ENCODE measurements at places on chromosomes 2 and 18. TPM values are rescaled to one million over a fixed set of nuclear protein-coding genes. Genes with fewer than 3 reads are reported as not detected.

GRCh38 chr2:48756289-48756688 is 765 bp upstream of the LHCGR start:
- no peak for DNase-seq

- DNase-seq = no peak
Measured at GRCh38 chr2:148817210-148817708, 57.8 kb upstream of the KIF5C start.

DNA sequence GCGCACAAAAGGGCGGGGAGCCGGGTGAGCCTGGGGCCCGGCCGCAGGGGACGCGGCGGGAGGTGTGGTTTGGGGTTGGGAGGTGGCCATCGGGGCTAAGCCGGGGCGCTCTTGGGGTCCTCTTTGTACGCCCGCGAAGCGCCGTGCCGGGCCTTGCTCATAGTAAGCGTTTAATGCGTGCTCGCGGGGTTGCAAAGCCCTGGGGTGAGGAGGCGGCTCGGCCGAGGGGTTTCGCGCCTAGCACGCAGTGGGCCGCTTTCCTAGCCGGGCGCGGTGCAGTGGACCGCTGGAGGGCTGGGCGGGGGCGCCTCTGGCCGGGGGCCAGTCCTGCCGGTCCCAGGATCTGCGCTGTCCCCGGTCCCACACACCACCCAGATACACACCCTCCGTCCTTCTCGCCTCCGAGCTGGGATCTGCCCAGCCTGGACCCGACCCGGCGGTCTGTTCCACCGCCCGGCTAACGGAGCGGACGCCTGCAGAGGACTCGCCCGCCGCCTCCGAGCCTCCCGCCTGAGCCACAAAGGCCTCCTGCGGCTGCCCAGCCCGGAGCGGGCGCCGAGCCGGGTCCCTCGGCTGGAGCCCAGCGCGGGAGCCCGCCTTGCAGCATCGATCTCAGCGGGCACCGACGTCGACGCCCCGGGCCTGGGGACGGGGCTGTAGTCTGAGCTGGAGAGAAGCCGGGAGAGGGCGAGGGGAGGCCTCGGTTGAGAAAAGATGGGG is 564 bp downstream of the DPYSL5 start:
- no peak for DNase-seq

- no peak for DNase-seq
Measured at GRCh38 chr2:9232886-9233285, 26.3 kb downstream of the ASAP2 start.

The INHBB gene
- total RNA-seq = not detected

The PJVK gene
- total RNA-seq = 1.3 TPM

GRCh38 chr18:9831036-9831722 is 54.6 kb upstream of the TXNDC2 start:
- DNase-seq = no peak
